Activated naive CD4-positive, alpha-beta T cell treated with anti-CD3 and anti-CD28 coated beads for 36 hours (primary cell): ENCODE measurements at places on chromosomes 2 and 18.

GRCh38 chr2:187906021-187906420 is 351.8 kb upstream of the TFPI start:
- no peak for DNase-seq

DNA sequence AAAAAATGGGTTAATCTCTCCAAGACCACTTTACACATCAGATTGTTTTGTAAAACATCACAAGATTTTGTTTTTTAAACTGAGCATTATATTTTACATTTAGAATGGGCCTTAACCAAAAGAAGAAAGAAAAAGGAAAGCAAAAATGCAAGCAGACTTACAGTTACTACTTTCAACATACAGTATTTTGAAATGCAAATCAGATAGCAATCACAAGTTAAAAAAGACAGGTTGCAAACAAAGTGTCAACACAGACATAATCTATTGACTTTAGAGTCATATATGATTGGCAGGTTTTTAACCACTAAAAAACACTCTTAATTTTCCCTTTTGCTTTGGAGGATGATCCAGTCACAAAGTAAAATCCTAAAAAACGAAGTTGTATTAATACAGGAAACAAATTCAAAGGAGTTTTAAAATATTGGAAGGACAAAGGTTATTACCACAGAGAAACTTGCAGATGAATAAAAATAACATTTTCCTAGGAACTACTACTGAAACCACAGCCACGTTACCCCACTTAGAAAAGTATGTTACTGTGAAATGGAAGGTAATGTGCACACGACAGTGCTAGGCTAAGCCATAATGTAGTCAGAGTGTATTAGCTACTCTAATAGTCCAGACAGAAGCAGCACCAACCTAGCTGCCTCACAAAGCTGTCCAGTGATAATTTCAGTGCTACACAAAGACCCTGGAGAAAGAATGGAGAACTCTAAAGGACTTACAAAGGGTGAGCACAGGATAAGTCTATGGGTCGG is 22.9 kb downstream of the DARS1 start:
- no peak for DNase-seq

GRCh38 chr18:12995424-12995823 is 4.3 kb downstream of the CEP192 start:
- DNase-seq, result no peak

DNA sequence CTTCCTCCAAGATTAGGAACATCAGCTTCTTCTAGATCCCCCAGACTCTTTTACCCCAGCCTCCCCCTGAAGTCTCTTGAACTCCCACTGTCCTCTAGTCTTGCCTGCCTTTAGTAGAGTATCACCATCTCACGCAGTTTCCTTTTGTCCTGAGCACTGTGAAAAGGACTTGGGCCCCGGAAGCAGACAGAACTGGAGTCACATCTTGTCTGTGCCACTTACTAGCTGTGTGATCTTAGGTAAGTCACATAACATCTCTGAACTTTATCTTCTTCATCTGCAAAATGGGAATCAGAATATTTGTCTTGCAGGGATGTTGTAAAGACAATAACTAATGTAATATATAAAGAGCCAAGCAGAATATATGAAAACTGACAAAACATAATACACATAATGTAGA is 8.4 kb upstream of the TRABD2A start:
- peak; percentile 45 for DNase-seq

DNA sequence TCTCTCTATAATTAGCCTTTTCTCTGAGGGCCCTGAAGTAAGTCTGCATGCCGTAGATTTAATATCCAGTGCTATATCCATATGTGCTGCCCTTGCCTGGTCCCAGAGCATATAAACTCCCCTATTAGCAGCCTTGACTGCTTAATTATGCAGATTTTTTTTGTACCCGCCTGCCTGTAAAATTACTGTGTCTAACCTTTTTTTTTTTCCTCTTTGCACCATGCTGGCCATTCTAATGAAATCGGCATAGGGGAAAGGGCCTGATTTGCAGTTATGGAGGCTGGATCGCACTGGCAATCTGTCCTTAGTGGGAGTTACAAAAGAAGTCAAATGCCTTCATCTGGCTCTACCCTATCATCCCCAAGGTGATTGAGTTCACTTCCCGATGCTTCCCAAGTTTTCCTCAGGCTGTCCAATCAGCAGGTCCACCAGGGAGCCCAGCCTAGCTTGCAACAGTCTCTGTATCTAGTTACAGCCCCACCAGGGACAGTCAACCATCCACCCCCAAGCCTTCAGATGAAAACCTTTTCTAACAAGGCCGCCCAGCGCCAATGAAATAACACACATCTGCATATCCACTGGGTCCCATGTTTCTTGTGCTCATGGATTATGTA is 239.0 kb downstream of the ZNF521 start:
- DNase-seq, result no peak

DNA sequence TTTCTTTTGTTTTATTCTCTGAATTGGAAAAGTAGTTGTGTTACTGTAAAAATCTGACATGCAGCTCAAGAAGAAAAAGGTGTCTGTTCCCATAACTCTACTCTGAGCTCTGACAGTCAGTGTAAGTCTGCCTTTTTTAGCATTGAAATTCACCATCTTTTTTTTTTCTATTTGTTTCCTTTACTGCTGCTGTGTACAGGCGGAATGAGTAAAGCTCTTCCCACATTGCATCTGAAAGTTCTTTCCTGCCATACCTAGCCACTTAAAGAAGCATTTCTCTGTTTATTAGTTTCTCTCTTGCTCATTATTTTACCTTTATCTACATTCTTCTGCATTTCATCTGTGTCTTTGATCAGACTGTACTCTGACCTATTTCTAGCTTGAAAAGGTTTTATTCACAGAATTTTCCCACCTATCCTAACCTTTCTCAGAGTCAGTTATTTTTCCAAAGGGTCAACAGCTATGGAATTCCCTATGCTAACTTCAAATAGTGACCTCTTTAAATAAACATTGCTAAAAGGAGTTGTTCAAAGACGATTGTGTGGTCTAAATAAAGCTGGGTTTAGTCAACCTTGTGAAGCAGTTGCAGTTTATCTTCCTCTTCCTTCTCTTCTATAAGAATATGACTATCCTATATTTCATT is 1303.1 kb upstream of the ZEB2 start:
- no peak for DNase-seq

- DNase-seq, result no peak
Measured at GRCh38 chr2:224922142-224922727, 120.0 kb downstream of the DOCK10 start.

- DNase-seq, result no peak
Measured at GRCh38 chr2:19026261-19026660, 332.2 kb downstream of the OSR1 start.

DNA sequence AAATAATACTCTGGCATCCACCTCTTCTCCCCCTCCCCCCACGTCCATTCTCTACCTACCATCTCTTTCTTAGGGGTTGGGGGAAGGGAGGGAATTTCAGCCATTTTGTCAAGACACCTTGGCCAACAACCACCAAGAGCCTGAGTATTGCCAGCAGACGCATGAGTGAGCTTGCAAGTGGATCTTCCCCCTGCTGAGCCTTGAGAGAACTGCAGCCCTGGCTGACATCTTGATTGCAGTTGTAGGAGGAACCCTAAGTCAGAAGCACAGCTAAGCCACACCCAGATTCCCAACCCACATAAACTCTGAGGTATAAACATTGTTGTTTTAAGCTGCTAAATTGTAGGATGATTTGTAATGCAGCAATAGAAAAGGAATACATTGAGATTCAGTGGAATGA is 165.6 kb downstream of the TMEFF2 start:
- DNase-seq, result peak; percentile 10
